ENCODE measurements at places on chromosomes 1 and 21.

GRCh38 chr1:235078480-235079381, 49.9 kb downstream of the TOMM20 start:
- peak; percentile 28 for DNase-seq

DNA sequence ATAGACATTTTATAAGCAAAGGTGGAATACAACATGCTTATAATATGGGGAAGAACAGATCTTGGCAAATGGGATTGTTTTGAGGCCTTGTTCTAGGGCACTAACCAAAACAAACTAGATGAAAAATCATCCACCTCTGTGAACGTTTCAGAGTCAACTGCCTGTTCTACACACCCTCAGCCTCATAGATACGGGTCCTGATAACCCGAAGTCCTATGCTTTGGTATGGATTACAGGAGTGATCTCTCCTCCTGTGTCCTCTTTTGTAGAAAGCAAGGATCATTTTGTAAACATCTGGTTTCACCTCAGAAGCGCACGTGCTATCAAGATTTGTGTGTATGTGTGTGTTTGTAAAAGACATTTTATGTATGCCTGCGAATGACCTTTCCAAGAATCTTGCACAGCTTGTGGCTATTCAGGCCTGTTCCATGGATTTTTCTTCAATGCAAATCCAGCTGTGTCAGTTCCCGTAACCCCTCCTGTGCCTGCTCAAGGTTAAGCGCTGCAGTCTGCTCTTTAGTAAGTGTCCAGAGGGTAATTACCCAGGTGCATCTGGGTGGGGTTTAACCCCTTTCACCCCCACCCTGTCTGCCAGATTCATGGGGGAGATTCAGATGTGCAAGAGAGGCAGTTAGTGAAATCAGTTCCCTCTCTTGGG, 132.4 kb downstream of the ROR1 start:
- DNase-seq = no peak

DNA sequence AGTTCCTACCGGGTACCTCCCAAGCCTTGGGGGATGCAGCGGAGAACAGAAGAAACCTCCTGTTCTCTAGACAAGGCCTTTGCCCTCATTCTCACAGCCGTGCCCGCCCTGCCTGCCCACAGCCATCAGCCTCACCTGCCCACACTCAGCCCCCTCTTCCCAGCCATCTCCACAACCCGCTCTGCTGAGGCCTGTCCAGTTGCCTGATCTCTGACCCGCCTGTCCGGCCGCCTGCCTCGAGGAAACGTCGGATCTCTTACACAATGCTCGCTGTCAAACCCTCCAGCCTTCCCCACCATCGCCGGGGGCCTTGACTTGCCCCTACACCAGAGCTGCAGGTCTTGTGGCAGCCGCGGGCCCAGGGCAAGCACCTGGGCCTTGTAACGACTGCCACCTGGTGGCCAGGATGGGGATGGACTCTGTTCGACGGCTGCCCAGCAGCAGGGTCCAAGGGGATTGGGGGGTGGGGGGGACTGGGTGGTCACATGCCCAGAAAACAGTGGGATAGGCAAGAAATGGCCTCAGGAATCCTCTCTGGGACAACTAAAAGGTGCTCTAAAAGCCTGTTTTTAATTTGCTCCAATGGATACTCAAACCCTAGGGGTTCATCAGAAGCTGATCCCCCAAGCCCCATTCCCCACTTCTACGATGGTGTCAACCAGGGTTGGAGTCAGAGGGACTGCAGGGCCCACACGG, 31.0 kb downstream of the SLC45A1 start:
- peak; percentile 24 for DNase-seq

DNA sequence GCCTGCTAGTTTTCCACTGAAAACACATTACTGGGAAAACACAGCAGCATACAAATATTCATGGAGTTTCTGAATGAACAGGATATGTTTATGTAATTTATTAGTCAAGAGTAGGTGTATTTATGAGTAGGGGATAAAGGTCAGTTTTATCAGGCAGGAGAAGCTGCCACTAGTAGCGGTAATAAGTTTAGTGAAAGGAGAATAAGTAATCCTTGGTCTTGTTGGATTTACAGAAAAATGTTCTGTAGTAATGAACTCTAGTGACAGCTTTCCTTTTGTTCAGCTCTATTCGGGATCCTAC, 1.2 kb downstream of the MAST2 start:
- DNase-seq = no peak

DNA sequence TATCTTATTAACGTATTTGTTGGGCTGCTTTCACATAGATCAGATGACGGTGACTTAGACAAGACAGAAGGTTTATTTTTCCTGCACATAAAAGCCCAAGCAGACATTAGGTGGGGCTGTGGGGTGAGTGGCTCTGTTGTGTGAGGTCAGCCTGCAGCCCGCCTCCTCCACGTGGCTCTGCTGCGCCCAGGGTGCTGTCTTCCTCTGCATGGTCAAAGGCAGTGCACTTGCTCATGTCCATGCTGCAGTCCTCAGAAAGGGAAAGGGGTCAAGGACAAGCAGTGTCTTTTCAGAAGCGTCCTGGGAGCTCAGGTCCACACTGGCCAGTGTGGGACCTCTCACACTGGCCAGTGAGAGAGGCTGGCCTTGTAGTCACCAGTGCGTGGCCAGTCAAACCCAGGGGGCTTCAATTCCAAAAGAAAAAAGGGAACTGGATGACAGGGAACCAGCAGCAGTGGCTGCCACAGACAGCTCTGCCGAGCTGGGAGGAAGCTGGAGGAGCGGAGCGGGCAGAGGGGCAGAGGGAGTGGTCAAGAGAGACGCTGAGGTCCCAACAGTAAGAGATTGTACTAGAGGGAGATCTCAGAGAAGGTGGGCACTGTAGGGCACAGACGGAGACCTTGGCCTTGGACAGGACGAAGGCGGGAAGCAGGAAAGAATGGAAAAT, 35.9 kb upstream of the SLC45A1 start:
- DNase-seq = no peak

DNA sequence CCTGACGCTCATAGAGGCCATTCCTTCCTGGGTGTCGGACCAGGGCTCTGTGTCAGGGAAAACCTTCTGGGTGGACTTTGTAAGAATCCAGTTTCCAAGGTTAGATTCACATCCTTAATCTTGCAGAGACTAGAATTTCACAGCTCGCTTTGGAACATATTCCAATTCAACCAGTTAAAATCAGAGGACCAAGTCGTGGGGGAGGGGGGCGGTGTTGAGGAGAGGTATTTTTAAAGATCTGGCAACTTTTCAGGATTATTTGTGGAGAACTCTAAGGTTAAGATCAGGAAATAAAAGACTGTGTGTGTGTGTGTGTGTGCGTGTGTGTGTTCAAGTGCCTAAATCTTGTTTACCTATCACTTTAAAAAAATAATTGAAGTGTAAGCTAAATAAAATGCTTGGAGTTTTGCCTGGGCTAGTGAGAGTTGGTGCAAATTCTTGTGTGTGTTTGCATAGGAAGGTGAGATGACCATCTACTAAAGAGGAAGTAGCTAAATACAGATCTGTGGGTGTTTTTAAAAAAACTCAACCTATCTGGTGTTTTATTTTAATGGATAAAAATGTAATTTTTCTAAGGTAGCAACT, 21.8 kb downstream of the TENT5C start:
- no peak for DNase-seq

DNA sequence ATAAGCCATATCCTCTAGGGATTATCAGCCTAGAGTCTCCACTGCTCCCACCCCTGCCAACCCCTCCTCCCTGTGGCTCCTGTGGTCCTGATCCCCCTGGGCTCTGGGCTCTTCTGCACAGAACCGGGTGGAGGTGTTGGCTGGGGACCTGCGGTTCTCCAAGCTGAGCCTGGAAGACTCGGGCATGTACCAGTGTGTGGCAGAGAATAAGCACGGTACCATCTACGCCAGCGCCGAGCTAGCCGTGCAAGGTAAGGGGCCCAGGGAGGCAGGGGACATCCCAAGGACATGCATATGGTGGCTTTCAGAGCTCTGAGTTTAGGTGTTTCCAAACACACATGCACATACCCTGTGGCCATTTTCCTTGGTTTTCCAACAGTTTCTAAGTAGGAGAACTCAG, 19.3 kb downstream of the CNTN2 start:
- no peak for DNase-seq

GRCh38 chr1:29259802-29260441, 23.6 kb downstream of the PTPRU start:
- no peak for DNase-seq

DNA sequence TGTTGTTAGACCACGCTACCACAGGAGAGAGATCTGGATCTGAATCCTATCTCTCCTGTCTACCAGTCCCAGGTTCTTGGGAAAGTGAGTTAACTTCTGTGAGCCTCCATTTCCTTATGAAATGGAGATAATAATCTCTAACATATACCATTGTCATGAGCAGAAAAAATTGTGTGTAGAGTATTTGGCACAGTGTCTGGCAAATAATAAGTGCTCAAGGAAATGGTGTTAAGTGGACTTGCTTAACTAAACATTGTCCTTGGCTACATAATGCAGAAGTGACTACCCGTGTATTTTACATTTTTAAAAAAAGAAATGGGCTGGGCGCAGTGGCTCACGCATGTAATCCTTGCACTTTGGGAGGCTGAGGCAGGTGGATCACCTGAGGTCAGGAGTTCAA, 217.4 kb downstream of the KCNH1 start:
- no peak for DNase-seq

DNA sequence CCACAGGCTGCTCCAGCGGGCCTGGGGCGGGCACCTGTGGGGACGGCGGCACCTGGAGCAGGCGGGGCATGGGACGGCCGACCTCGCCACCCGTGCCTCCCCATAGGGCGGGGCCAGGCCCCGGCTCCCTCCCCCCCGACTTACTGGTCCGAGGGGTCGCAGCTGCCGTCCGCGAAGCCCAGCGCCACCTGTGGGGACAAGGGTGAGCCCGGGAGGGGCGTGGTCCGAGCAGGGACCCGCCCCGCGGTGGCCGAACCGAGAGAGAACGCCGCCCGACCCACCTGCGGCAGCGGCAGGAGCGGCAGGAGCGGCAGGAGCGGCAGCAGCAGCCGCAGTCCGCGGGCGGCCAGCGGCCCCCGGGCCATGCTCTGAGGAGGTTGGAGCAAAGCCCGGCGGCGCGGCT, at the start of gene TMEM52:
TMEM52 (minus strand) TSS at position 379 of the 403 bp plus-strand sequence; CDS start at position 365, 14 bp downstream.
- no peak for DNase-seq

DNA sequence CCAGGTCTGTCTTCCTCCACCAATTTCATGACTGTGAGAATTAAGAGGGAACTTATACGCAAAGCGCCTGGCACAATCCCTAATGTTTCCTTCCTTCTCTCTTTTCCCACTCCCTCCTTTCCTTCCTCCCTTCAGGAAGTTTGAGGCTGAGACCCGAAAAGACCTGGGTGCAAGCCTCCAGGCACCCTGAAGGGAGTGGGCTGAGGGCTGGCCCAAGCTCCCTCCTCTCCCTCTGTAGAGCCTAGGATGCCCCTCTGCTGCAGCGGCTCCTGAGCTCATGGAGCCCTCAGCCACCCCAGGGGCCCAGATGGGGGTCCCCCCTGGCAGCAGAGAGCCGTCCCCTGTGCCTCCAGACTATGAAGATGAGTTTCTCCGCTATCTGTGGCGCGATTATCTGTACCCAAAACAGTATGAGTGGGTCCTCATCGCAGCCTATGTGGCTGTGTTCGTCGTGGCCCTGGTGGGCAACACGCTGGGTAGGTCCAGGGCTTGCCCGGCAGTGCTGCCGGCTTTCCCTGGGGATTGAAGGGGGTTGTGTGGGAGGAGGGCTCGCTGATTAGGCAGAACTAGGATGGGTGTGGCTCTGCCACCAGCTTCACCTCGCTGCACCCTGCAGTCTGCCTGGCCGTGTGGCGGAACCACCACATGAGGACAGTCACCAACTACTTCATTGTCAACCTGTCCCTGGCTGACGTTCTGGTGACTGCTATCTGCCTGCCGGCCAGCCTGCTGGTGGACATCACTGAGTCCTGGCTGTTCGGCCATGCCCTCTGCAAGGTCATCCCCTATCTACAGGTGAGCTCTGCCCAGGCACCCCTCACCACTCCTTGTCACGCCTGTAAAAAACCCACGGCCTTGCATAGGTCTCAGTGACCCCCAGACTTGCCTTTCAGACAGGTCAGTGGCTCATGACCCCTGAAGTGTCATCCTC, 1.7 kb downstream of the HCRTR1 start:
- no peak for DNase-seq

GRCh38 chr1:59186656-59187055, 110.2 kb upstream of the FGGY start:
- DNase-seq = no peak

- DNase-seq = no peak
These were observed 7.9 kb downstream of the SORT1 start for GRCh38 chr1:109389638-109390341.

DNA sequence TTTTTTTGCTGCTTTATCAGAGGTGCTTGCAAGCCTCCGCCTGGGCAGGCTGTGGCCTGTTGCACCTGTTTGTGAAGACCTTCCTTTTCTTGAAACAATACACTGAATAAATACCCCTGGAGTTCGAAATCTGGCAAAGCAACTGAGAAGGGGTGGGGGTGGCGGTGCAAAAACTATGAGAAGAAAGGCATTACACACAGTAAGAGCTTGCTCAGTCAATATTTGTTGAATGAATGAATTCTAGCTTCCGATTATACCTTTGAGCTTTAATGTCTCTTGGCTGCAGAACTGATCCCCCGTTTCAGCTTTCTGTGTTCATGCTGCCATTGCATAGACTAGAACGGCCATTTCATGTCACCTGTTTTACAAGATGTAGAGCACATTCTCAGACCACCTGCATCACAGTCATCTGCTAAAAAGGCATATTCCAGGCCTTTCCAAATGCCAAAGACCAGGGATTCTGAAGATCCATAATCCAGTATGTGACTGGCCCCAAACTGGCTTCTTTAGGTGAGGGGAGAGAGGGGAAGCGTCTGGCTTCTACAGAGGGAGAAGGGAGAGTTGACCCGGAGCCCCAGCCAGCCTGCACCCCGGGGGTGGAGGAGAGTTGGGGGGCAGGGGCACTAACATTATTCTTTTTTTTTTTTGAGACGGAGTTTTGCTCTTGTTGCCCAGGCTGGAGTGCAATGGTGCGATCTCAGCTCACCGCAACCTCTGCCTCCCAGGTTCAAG, 111.5 kb downstream of the ETS2 start:
- DNase-seq = no peak

- no peak for DNase-seq
These were observed 1.1 kb upstream of the ZNF692 start for GRCh38 chr1:248860007-248860406.

DNA sequence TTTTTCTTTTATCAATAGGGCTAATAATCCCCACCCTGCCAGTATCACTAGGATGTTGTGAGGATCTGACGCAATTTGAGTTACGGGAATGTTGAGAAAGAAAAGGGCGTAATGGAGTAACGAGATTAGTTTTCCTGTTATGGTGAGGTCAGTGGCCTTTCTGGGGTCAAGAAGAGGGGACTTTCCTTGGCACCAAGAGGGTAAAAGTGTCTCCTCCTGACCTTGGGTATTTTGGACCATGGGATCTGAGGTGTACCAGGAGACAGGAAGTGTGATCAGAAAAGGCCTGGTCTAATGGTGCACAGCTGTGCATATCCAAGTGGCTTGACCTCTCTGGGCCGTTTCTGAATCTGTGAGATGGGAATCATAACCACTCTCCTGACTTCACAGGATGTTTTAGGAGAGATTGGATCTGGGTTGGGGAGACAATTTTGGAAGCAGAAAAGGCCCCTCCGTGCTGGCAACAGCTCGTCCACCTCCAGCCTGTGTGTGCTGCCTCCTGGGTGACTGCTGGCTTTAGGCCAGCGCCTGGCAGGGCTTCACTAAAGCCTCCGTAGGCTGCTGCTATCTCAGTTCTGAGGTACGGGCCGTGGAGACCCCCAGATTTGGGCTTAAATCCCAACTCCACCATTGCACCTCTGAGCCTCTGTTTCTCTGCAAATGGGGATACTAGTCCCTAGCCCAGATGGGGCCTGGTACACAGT, 37.1 kb downstream of the ALPL start:
- peak; percentile 32 for DNase-seq
